Effector CD4-positive, alpha-beta T cell (primary cell): ENCODE measurements at places on chromosomes 2 and 18.

DNA sequence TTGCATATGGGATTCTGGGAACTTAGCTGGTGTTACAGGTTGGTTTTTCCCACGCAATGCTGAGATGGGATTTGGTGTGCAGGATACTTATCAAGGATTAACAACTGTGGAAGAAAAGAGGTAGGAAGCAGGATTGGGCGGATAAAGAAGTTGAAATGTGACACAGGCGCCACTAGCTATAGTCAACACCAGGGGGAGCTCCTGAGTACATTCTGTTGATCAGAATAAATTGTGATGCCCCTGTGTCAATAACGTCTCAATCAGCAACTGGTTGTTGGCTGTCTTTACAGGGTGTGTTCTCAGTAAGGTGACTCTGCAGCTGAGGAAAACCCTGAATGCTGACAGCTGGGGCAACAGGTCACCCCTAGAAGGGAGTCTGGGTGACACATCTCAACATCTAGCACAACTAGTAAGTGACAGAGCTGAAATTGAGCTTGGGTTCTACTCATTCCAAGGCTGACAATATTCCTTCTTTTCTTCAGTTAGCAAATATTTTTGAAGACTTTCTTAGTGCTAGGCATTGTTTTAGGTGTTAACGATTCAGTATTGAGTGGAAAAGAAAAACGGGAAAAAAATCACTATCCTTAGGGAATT lies 143.0 kb downstream of the ARL6IP6 start:
- DNase-seq: no peak

- no peak for DNase-seq
Measured at GRCh38 chr18:58172031-58172430, 128.0 kb downstream of the NEDD4L start.

DNA sequence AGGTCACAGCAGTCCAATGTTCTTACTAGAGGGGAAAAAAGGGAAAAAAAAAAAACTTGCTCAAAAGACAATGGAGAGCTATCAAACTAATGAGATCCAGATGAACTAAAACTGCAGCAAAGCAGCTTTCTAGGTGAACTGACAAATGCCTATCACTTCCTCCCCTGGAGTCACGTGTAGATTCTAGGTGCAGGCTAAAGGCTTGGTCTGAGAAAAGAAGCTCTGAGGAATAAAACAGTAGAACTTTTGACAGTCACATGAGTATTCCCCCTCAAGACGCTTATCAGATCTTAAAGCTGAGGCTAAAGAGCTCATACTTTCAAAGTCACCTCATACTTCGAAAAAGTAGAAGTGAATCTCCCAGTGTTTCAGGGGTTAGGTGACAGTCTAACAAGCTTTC lies 42.3 kb downstream of the SMAD2 start:
- DNase-seq: no peak

- DNase-seq: peak; percentile 17
Measured at GRCh38 chr18:74499633-74500032, 3.5 kb downstream of the CNDP2 start.

GRCh38 chr2:219171231-219171651 lies 1.4 kb upstream of the SLC23A3 start:
- no peak for DNase-seq

DNA sequence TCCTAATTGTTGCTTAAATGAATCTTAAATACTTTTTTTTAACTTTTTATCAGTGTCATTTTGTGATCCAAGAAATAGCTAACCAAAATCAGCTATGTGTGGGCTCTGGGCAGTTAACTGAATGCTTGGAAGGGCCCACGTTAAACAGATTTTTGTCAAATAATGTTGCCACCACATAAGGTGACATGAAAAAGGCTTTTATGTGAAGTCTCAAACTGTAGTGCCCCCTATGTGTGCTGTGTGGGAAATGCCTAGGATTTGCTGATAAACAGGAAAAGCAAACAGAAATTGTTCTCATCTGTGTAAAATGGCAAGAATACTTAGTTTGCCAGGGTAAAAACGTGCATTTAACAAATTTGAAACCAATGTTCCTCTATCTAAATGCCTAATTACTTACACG lies 242.2 kb downstream of the ZNF516 start:
- no peak for DNase-seq

DNA sequence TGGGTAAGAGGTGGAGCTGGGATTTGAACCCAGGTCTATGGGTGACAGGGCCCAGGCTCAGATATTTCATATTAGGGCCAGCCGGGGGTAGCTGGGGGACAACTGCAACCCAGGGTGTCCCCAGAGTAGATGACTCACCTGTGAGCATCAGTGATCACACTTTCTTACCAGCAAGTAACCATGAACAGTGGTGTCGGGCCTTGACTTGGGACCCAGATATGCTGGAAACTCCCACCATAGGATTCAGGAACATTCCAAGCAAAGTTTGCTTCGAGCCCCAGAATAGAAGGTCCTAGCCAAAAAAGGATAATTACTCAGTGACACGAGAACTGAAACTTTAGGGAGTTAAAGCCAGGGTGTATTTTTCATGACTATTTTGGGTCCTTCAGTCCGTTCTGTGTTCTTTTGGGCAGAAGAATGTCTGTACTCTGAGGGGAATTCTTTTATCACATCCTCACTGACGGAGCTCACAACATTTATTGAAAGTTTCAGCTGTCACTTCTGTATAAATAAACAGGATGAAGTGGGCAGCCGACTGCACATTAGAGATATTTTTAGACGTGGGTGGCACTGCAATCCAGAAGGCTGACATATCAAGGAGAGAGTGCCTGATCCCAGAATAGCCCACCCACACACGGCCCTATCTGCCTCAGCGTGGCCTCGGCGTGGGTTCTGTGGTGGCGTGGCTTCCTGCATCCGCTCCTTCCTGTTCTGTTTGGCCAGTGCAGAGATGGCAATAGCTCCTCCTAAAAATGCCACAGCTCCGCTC lies 45.6 kb downstream of the RAMP1 start:
- DNase-seq: no peak

DNA sequence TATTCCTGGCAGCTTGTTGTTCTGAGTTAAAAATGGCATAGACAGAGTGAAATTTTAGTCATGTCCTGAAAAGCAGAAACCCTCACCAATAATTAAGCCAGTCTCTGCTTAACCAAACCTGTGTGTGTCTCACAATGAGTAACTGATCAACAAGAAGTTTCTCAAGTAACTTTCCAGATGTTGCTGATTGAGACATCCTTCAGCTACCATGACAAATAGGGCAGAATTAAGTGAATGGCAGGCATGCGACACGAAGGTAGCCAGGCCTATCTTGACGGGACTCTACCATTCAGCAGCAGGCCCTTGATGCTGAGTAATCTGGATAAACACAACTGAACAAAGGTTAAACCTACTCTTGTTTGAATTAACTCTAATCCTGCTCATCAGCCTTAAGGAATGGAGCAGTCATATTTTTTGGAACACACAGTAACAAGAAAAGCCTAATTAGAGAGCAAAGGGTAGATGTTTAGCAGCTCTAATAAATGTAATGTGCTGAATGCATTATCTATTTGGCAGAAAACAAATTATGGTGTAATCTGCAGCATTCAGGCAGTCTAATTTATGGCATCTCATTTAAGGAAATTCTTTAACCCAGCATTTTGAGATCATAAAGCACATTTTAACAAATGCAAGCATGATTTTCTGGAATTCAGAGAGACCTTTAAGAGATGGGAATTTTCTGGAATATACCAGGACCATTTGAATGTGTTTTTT lies 159.5 kb upstream of the EPHA4 start:
- DNase-seq: no peak

GRCh38 chr2:1986598-1986997 lies 242.3 kb upstream of the PXDN start:
- DNase-seq: no peak

- no peak for DNase-seq
Measured at GRCh38 chr2:188984065-188984491, 9.9 kb downstream of the COL3A1 start.

DNA sequence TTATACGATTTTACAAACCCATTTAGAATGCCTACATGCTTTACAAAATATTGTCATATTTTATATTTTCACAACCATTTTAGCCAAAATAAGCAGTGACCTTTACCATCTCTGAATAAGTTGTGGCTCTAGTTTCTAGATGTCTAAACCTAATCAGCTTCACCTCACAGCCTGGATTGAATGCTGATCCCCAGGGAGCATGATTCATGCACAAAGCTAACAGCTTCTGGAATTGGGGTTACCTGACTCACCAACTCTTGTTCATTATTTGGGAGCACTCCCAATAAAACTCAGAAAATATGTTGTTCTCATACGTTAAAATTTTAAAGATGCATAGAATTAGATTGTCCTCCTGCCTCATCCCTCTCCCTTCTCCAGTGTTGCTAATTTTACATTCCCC lies 611.7 kb upstream of the NETO1 start:
- no peak for DNase-seq

GRCh38 chr2:162372818-162373217 lies 28.9 kb downstream of the GCA start:
- DNase-seq: no peak

GRCh38 chr2:236351966-236352525 lies 87.8 kb upstream of the ASB18 start:
- no peak for DNase-seq

DNA sequence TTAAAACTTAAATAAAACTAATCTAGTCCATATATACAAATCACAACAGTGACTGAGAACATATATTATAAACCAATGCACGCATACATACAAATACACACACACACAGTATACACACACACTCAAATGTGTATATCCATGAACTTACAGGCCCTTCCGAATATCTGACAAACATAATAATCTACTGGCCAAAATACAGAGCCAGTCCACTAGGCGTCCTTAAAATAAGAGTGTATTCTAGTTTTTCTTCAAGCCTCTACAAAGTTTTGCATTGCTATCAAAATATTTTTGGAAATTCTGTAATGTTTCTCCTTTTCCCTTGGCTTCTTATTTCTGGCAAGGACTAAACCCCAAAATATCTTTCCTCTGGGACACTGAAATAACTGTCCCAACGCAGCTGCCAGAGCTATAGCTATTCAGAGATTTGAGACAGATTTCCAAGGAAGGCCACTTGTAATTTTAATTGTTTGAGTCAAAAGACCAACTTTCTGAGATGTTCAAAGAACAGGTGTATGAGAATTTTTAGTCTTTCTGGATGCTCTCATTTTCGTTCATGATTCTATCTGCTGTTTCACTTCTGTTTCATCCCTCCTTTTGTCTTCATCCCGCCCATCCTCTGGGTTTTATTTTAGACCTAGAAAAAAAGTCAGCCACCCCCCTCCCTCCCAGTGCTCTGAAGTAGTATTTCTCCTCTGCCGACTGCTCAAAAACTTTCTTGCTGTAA lies 24.1 kb upstream of the SP3 start:
- DNase-seq: no peak

DNA sequence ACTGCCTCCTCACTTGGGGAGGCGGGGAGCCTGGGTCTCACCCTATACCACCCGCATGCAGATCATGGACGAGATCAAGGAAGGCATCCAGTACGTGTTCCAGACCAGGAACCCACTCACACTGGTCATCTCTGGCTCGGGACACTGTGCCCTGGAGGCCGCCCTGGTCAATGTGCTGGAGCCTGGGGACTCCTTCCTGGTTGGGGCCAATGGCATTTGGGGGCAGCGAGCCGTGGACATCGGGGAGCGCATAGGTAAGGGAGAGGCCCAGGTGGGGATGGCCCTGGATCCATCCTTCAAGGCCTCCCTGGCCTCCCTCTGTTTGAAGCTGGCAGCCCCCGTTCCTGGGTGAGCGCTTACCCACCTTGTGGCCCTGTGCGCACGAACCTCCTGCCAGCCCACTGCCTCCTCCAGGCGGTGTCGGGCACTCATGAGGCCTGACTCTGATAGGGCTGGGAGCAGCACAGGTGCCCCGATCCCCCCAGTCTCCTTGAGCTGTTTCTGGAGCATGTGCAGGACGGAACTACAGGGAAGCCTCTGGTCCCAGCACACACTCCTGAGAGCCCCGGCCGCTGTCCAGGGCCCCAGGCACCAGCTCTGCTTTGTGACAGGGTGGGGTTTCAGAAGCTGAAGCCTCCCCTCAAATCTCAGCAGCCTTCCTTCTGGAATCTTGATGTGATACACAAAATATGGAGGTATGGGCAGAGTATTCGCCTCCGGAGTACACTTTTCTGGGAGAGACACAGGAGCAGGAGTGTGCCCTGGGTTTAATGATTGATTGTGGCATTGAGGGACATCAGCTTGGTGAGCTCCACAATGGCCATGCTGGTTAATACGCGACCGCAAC lies 708 bp downstream of the AGXT start:
- DNase-seq: no peak

DNA sequence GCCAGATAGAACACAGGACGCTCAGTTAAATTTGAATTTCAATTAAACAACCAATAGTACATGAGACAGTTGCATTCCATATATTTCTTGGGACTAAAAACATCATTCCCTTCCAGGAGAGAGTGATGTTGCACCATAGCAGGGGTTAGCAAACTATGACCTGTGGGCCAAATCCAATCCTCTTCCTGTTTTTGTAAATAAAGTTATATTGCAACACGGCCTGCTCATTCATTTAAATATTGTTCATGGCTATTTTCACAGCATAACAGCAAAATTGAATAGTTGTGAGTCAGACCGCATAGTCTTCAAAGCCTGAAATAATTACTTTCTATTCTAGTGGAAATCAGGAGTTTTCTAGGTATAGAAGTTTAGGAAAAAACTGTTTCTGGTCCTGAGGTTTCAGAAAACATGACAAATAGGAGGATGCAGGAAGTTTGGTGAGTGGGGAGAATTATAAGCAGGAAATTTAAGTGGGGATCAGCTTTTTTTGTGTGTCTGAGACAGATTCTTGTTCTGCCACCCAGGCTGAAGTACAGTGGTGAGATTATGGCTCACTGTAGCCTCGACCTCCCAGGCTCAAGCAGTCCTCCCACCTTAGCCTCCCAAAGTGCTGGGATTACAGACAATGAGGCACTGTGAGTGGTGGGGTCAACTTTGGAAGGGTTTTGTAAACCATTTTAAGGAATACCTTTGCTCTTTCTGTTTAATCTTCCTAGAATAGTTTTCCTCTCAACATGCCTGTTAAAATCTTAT lies 131.5 kb downstream of the SOCS6 start:
- no peak for DNase-seq

DNA sequence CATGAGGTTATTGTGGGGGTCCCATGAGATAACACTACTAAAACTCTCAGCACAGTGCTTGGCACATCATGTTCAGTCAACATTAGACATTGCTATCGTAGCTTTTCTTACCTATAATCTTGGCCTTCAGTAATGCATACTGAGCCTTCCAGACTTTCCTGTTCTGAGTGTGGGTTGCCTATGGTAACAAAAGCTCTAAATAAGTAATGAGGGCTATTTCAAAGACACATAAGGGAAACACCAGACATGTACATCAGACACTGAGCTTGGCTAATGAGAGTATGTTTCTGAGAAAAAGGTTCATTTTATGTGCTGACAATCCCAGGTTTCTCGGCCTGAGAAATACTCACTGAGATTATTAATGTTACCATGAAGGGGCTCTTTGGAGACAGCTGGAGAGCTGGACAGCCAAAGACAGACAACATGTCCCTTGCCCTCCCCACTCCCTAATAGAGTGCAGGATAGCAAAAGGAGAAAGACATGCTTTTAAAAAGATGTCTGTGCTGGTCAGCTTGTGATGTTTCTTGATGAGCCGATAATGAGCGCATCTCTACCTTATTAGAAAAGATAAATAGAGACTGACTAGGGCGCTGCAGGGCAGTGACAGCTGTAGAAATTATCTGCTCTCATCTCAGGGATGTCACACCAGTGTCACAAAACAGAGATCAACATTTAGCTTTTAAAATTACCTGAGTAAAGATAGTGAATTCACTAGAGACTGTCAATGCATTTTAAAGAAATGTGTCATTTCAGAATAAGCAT lies 25.4 kb downstream of the POLE4 start:
- DNase-seq: no peak

GRCh38 chr18:70044632-70045031 lies 97.0 kb upstream of the CD226 start:
- no peak for DNase-seq

GRCh38 chr2:101893681-101894381 lies 97.9 kb upstream of the IL1R2 start:
- no peak for DNase-seq
